GM23248 (cell line): ENCODE measurements at places on chromosomes 5 and 9. TPM values are rescaled to one million over a fixed set of nuclear protein-coding genes. Genes with fewer than 3 reads are reported as not detected.

Gene SGCD
- 67.0 and 69.7 TPM in 2 replicates for total RNA-seq

Gene PTGER4
- total RNA-seq: 0.13 TPM in 1 of 2 replicates, not detected in the other

Gene CERCAM
- 474 and 525 TPM in 2 replicates for total RNA-seq

Gene AHRR
- total RNA-seq: 33.7 and 40.0 TPM in 2 replicates

Gene PCDHGA4
- total RNA-seq: 10.8 and 13.9 TPM in 2 replicates

Gene FBXW2
- 18.3 and 23.7 TPM in 2 replicates for total RNA-seq

Gene NME5
- not detected in 2 replicates for total RNA-seq

Gene PTTG1
- total RNA-seq: 22.8 and 49.0 TPM in 2 replicates

Gene SLC34A3
- not detected in 2 replicates for total RNA-seq

Gene RLN2
- total RNA-seq: not detected in 2 replicates

Gene GARIN3
- total RNA-seq: not detected in 2 replicates

Gene FCN2
- not detected in 2 replicates for total RNA-seq

Gene RAB3C
- not detected in 2 replicates for total RNA-seq

Gene SPATA31E1
- not detected in 2 replicates for total RNA-seq

Gene KLHL9
- 41.9 and 49.4 TPM in 2 replicates for total RNA-seq

Gene PCSK5
- total RNA-seq: 3.9 and 4.3 TPM in 2 replicates

Gene SV2C
- total RNA-seq: not detected in 2 replicates

Gene NOXA1
- 0.32 TPM in 1 of 2 replicates, not detected in the other for total RNA-seq

Gene PTGDS
- total RNA-seq: not detected in 2 replicates

Gene INSL6
- total RNA-seq: not detected in 2 replicates

Gene NR2F1
- total RNA-seq: 14.3 and 17.1 TPM in 2 replicates

Gene NRG2
- total RNA-seq: not detected in 2 replicates

Gene PRRX2
- 145 and 169 TPM in 2 replicates for total RNA-seq

Gene MRNIP
- 17.3 and 23.0 TPM in 2 replicates for total RNA-seq

Gene SLC6A18
- total RNA-seq: not detected in 2 replicates

Gene PCDHGA2
- 6.3 and 7.3 TPM in 2 replicates for total RNA-seq

Gene CFAP90
- 0.32 TPM in 1 of 2 replicates, not detected in the other for total RNA-seq

Gene CDC25C
- total RNA-seq: 4.5 and 5.9 TPM in 2 replicates

Gene PHYKPL
- 12.1 and 28.9 TPM in 2 replicates for total RNA-seq

Gene MCTP1
- not detected in 2 replicates for total RNA-seq

Gene GAS1
- 29.7 and 36.0 TPM in 2 replicates for total RNA-seq

Gene PRDM9
- total RNA-seq: not detected in 2 replicates

Gene SPINK13
- total RNA-seq: not detected in 2 replicates

Gene IL3
- total RNA-seq: not detected in 2 replicates

Gene ZBTB5
- total RNA-seq: 8.3 and 8.7 TPM in 2 replicates

Gene OR4F3
- total RNA-seq: not detected in 2 replicates

Gene FSTL4
- total RNA-seq: not detected in 2 replicates

Gene MCIDAS
- not detected in 2 replicates for total RNA-seq
